ENCODE measurements at places on chromosomes 3 and 15. TPM values are rescaled to one million over a fixed set of nuclear protein-coding genes. Genes with fewer than 3 reads are reported as not detected.
A peak's percentile ranks its signal among the peaks of the same experiment; 100 is the strongest.

DNA sequence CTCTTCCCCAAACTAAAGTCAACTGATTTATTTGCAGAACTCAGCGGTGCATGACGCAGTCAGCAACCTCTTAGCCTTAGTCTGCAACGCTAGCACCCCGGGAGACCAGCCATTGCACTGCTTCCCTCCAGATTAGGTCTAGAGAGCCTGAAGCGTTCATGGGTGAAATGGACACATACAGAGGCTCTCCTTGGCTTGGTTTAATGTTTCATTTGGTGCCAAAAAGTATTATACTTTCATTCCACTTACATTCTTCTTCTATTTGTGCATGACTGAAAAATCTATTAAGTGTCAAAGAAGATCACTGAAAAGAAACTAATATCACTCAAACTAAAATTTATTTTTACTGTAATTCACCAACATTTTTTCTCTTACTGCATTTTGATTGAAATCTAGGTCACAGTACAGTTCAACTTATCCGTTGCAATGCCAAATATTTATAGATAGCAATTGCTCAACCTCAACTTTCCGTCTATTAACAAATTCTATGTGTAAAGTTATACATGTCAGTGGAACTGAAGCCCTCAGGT is 116.2 kb downstream of the ROBO1 start:
- no peak for DNase-seq
- no peaks in the 10 kb centered on the region for H3K4me1 ChIP-seq
- H3K27ac ChIP-seq: no peak overlapping the region
- no peaks in the 10 kb centered on the region for H3K27me3 ChIP-seq

GRCh38 chr15:72222393-72222792 is 8.6 kb downstream of the PKM start:
- no peaks in the 10 kb centered on the region for H3K27me3 ChIP-seq
- peak overlapping the region; percentile 35 for H3K27ac ChIP-seq
- no peak overlapping the region for H3K4me3 ChIP-seq

- no peaks in the 10 kb centered on the region for H3K4me1 ChIP-seq
- H3K27me3 ChIP-seq: no peaks in the 10 kb centered on the region
- peaks cover 27% of the 10 kb centered on the region for H3K36me3 ChIP-seq
- no peak for DNase-seq
- H3K27ac ChIP-seq: no peak overlapping the region
- H3K4me3 ChIP-seq: no peak overlapping the region
Observed at GRCh38 chr15:65101411-65101890, 13.5 kb downstream of the UBAP1L start.

The TMEM212 gene
- 4.9 TPM for total RNA-seq

DNA sequence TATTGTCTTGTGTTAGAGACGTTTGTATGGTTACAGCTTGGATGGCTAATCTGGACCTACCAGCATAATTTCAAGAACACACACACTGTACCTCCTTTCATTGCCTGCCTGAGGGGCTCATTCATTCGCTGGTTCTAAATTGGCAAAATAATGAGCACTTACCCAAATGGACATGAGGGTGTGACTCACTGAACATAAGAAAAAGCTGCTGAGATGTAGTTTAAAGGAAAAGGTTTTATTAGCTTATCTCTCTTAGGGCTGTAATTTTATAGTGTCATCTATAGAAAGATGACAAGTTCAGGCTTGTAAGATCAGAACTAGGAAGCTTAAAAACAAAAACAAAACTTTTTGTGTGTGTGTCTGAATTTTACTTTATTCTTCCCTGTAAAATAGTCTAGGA is 120.7 kb upstream of the WNT7A start:
- H3K27me3 ChIP-seq: no peaks in the 10 kb centered on the region
- no peaks in the 10 kb centered on the region for H3K4me1 ChIP-seq
- no peak overlapping the region for H3K27ac ChIP-seq
- DNase-seq: no peak
- no peaks in the 10 kb centered on the region for H3K36me3 ChIP-seq
- H3K4me3 ChIP-seq: no peak overlapping the region

GRCh38 chr3:4416427-4416945 is 50.6 kb downstream of the SUMF1 start:
- no peak for DNase-seq
- H3K27ac ChIP-seq: no peak overlapping the region
- H3K36me3 ChIP-seq: peaks cover 3% of the 10 kb centered on the region
- H3K27me3 ChIP-seq: no peaks in the 10 kb centered on the region
- H3K4me3 ChIP-seq: no peak overlapping the region
- H3K4me1 ChIP-seq: no peaks in the 10 kb centered on the region

All from upper lobe of left lung (tissue), 6 donors.